ENCODE measurements at places on chromosomes 1 and 21.
A peak's percentile ranks its signal among the peaks of the same experiment; 100 is the strongest.

- peak; percentile 95 for DNase-seq
These were observed 638 bp upstream of the TUFT1 start for GRCh38 chr1:151539321-151540020.

- DNase-seq = peak; percentile 14
These were observed 49.6 kb downstream of the HLX start for GRCh38 chr1:220928725-220929300.

DNA sequence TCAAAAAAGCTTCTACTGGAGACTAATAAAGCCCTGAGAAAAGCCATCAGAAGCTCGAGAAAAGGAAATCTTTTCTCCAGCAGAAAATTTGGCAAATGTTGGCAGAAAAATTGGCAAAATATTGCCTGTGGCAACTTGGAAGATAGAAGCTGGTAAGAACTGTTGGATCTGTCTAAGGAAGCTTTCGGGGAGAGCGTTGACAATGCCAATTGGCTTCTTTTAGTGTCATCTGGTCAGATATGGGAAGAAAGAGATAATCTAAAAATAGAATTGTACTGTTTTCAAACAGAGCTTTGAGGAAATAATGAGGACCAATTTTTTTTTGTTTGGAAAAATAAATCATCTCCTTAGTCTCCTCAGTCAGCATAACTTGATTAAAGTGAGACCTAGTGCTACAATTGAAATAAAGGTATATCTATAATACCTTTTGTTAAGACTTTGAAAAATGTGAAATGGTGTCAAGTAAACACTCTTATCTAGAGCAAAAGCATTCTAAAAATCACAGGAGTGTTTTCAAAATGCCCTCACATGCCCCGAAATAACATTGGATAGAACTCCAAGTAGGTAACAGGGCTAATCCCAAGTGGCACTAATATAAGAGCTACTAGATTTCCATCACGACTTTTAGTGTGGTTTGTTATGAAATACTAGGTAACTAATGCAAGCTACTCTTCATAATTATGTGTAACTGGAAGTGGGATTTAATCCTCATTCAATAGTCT lies 882.2 kb upstream of the B3GALT2 start:
- no peak for DNase-seq

DNA sequence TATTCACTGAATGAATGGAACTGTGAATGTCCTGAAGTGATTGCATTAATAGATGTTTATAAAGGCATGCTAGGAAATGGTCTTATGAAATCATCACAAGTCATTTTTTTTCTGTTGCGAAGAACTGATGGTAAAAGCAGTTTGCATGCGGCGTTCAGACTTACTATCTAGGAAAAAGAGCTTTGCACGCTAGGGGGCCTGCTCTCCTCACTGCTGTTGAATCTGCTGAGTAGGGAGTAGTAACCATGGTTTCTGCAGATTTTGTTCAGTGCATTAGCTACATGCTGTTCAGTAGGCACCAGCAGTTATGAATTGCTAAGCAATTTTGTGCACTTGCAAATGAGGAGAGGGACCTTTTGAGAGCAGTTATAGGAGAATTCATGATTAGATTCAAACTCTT lies 57.9 kb downstream of the CENPF start:
- no peak for DNase-seq

GRCh38 chr21:33685613-33686197 lies 43.4 kb downstream of the ITSN1 start:
- no peak for DNase-seq

DNA sequence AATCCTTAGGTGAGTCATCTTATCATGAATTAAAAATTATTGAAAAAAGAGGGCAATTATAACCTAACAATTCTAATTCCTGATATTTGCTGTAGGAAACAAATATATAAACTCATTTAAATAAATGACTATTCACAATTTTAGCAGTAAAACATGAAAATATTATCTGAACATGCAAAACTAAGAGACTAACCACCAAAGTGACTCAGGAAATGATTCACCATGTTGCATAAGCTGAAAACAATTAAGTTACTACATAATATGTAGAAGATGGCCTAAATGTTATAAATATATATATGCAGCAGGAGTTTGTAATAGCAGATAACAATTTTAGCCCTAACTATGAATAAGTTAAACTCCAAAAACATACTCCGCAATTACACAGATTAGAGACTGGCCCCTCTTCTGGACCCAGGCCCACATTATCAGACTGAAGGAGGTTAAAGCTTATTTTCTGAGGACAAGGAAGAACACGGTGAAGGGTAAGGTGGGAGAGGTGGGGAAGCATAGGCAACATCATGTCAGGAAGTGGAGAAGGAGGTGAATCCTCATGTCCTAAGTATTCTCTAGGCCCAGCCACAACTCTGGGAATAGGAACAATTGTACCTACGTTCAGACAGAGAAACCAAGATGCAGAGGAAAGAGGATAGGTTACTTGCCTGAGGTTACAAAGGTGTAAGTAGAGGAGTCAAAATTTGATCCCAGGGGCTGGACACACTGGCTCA lies 15.6 kb upstream of the AIM2 start:
- no peak for DNase-seq

DNA sequence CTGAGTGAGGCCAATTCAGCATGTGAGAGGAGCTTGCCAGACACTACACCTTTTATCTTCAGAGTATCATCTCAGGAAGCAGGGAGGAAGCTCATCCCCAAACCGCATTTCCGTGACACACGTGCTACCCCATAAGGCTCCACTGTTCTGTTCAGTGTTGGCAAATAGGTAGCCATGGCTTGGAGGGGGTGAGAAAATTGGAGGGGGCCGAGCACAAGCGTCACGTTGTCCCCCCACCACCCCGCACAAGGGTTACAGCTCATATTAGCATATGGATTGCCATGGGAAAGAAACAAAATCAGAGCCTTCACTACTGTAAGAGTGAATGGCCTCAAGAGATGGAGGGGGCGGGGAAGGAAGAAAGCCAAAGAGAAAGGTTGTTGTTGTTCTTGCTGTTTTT lies 46.7 kb downstream of the OLIG1 start:
- DNase-seq = no peak

GRCh38 chr1:40690771-40691537 lies 550 bp upstream of the NFYC start:
- DNase-seq = no peak

GRCh38 chr1:95982711-95983110 lies 738.9 kb upstream of the PTBP2 start:
- DNase-seq = no peak

DNA sequence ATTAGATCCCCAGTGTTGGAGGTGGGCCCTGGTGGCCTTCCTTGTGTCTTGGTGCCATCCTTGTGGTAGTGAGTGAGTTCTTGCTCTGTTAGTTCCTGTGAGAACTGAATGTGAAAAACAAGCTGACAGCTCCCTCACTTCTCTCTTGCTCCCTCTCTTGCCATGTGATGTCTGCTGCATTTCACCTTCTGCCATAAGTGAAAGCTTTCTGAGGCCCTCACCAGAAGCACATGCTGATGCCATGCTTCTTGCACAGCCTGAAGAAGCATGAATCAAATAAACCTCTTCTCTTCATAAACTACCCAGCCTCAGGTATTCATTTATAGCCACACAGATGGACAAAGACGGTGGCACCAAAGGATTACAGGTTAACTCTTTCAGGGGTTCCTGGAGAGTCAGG lies 166.1 kb upstream of the ETV3 start:
- DNase-seq = no peak

DNA sequence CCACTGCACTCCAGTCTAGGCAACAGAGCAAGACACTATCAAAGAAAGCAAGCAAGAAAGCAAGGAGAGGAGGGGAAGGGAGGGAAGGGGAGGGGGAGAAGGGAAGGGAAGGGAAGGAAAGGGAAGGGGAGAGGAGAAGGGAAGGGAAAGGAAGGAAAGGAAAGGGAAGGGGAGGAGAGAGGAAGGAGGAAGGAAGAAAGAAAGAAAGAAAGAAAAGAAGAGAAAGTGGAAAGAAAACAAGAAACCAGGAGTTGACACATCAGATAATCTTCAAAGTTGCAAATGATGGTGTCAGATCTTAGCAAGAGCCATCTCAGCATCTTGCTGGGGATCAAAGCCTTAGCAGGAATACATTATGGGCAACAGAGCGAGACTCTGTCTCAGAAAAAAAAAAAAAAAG lies 14.9 kb upstream of the CDA start:
- no peak for DNase-seq

GRCh38 chr1:6927626-6928025 lies 142.4 kb downstream of the CAMTA1 start:
- DNase-seq = no peak

DNA sequence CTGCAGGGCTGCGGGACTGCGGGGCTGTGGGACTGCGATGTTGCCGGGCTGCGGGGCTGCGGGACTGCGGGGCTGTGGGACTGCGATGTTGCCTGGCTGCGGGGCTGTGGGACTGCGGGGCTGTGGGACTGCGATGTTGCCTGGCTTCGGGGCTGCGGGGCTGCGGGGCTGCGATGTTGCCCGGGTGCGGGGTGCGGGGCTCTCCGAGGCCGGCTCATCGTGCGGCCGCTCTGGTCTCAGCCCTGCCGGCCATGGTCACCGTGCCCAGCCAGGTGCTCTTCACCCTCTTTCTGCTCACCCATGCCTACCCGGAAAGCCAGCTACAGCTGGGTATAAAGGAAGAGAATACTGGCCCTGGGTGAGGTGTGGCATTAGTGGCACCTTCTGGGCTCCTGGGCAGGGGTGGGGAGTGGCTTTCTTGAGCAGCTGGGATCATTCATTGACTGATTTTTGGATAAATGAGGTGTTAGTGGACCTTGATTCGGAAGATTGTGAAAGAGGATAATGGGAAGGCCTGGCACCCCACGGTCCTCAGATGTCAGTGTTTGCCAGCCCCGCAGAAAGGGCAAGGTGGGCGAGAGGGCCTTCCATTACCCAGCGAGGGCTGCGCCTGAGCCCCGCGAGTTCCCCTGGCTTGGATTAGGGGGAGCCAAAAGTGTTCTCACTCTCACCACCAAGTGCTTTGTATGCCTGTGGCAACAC lies 36.3 kb downstream of the COQ8A start:
- DNase-seq = no peak

DNA sequence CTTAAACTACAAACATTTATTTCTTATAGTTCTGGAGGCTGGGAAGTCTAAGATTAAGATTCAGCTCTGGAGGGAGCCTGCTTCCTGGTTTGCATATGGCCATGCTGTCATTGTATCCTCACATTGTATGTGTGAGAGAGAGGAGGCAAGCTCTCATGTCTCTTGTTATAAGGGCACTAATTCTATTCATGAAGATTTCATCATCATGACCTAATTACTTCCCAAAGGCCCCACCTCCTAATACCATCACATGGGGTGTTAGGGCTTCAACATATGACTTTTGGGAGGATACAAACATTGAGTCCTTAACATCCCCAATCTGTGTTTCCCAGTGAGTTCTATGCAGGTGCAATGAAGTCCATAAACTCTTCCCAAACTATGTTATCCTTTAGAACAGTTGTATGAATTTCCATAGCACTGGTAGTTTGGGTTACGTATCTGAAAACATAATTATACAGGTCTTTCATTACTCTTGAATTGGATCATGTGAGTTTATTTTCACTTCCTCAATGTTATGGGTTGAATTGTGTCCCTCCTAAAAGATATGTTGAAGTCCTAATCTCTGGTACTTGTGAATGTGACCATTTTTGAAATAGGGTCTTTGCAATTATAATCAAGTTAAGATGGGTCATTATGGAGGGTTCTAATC lies 124.2 kb downstream of the RUNX1 start:
- DNase-seq = no peak

GRCh38 chr1:234972411-234973191 lies 156.0 kb downstream of the TOMM20 start:
- no peak for DNase-seq

DNA sequence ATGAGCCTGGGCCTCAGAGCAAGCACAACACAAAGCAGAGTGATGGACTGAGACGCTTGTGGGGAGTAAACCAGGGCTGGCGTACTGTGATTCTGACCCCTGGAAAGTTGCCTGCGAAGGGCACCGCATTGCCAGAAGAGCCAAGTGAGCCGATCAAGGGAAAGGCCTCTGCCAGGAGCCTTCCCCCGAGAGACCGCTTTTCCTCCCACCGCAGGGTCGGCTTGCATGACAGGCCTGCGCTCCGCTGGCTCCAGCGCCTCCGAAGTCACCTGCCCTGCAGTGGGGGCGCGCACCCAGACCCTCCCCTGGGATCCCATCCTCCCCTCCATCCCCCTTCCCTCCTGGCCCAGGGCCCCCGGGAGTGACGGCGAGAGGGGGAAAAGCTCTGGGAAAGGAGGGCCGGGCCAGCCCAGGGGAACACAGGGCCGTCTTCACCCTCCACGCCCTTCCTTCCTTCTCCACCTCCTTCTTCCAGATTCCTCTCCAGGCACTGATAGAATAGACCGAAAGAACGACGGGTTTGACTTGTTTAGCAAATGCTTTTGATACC lies 165.0 kb downstream of the TRIM33 start:
- DNase-seq = no peak

DNA sequence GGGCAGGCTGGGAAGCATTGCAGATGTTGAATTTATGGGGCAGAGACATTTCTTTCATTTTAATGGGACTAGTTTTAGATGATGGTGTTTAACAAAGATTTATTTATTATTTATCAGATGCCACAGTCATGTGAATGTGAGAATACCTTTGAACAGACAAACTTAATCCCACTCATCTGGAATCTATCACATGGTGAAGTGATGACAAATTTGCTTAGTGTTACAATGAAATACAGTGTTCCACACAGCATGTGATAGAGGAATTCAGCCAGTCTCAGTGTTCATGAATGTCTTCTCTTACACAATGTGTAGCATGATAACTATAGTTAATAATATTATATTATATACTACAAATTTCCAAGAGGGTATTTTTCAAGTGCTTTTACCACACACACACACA lies 1361.7 kb upstream of the B3GALT2 start:
- DNase-seq = no peak

DNA sequence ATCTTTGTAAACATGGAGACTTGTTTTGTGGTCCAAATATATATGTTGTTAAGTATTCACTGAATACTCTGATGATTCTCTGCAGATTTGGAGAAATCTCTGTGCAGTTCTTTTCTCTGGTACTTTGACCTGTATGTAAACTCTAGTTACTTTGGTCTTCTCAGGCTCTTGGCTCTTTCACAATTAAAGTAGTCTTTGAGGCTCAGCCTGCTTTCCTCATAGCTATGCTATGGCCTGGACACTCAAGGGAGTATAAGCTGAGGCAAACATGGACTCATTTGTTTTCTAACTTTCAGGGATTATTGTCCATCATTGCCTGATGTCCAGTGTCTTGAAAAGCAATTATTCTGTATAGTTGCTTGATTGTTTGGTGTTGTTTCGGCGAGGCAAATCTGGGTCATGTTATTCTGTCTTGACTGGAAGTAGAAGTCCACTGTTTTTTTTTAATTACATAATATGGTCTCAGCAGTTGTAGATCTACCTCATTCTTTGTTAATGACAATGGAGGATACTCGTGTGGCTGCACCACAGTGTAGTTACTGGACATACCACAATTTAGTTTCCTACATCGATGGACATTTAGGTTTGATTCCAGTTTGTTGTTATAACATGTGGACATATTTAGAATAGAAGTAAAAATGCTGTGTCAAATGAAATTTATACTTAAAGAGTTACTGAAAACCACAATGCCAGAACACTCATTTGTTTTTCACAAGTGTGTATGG lies 9.2 kb downstream of the PTBP2 start:
- DNase-seq = no peak

- DNase-seq = no peak
These were observed at the start of gene PROX1 for GRCh38 chr1:213987927-213988506. Gene PROX1 (plus strand): TSS chr1:213987973. CDS start chr1:213996536, 8,563 bp downstream.

- no peak for DNase-seq
These were observed 730 bp downstream of the NOS1AP start for GRCh38 chr1:162070094-162070748.

- DNase-seq = no peak
These were observed 95.5 kb downstream of the TNFSF18 start for GRCh38 chr1:172955161-172955815.

Measured in NCI-H748 treated with DMSO at 0.1 percent for 48 hours (cell line).